Fibroblast of upper back skin (primary cell): ENCODE measurements at places on chromosomes 12 and 14.

- DNase-seq: no peak
These were observed 1551.5 kb upstream of the SEL1L start for GRCh38 chr14:83085136-83085535.

DNA sequence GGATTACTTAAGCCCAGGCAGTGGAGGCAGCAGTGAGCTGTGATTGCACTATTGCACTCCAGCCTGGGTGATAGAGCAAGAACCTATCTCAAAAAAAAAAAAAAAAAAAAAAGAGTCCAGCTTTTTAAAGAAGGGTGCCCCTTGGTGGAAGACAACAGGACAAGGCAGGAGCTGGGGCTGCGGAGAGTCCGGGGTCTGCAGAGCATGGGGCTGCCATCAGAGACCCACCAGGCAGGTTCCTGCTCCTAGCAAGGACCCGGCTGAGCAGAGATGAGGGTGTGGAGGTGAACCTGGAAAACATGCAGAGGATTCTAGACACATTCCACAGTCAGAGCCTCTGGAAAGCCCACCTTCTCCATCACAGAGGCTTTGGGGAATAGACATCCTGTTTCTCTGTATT lies 21.0 kb upstream of the CIPC start:
- DNase-seq: no peak

DNA sequence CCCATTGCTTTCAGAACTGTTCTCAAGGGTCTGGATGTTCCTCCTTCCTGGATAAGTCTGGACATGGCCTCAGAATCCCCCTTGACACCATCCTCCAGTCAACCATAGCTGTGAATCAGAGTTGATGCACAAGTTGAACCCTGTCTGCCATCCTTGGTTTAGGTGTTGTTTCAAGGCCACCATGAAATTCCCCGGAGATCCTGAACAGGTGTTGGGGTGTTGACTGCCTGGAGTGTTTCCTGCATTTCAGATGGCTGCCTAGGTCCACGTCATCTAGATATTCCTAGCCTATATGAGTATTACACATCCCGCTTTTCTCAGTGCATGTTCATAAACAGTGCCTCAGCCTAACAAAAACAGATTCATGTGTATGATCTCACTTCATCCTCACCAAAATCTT lies 86.7 kb upstream of the PWP1 start:
- no peak for DNase-seq

GRCh38 chr14:65373671-65374039 lies 38.9 kb upstream of the FUT8 start:
- no peak for DNase-seq
